Large intestine (tissue), 12 donors: ENCODE measurements at places on chromosomes 16 and 17. TPM values are rescaled to one million over a fixed set of nuclear protein-coding genes. Genes with fewer than 3 reads are reported as not detected.

GRCh38 chr16:26724189-26724588 lies 342.5 kb upstream of the C16orf82 start:
- DNase-seq = no peak

DNA sequence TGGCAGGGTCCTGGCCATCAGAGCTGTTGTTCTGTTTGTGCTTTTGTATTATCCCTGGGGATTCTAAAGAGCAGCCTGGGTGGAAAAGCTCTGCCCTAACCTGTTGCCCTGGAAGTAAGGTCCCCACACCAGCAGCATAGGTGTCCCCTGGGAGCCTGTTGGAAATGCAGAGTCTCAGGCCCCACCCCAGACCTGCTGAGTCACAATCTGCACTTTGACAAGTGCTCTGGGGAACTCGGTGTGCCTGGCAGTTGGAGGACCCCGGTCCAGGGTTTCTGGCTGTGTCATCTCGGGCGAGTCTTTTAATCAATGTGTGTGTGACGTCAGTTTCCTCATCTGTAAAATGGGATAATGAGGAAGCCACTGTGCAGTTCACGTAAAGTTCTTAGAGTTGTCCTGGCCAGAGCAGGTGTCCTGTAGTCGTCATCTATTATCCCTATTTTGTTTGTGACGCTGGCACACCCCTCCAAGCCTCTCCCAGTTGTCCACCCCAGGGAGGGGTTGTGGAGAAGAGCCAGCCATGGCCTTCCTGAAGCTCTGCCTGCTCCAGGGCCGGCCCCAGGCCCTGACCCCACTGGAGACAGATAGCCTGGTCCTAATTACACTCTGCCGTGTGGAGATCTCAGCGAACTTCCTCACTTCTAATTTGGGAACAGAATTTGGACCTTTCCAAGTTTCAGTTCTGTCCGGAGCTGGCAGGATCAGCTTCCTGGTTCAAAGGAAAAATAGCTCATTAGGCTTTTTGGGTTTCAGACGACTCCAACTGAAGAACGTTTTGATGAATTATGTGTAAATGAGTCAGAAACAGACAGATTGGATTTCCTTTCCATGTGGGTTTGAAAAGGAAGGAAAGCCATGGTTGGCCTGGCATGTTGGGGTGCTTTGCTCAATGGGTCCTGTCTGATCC lies 295.7 kb upstream of the FOXF1 start:
- DNase-seq = no peak

The TMEM88 gene
- polyA plus RNA-seq = 10.4 TPM

DNA sequence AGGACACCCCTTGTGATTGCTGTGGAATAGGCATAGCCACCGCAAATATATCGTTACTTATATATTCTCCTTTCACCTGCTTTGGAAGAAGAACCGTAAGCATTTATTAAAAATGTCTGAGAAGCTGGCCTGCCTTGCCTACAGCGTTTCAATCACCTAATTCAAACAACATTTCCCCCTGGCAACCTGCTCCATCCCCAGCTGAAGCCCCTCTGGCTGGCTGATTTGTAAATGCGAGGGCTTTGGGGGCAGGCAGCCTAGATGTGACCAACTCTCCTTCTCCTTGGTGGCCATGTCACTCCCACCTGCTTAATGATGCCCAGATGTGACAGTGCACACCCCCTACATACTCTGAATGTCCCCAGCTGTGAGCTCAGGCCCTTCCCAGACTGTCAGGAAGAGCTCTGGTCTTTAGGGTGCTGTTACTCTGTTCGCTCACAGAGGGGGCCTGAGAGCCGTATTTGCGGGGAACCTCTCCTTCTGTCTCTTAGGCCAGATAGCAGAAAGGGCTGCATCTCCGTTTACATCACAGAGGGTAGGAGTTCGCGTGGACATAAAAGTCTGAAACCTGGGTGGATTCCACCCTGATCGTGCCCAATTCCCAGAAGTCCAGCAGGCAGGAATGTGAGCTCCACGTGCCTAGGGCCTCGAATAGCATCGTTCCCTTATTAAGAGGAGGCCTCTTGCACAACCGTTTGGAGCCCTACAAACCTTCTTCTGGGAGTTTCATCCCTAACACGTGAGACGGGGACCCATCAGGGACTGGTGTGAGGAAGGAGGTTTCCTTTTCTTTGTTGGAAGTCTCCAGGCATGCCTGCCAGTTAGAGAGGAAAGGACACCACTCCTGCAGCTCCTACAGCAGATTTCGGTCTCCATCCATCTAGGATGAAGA lies 2.4 kb upstream of the SDK2 start:
- no peak for DNase-seq

- DNase-seq = no peak
Observed at GRCh38 chr17:41687828-41688640, 651 bp upstream of the EIF1 start.

The ITPRIPL2 gene
- polyA plus RNA-seq = 8.6 TPM

The PSMC3IP gene
- 8.6 TPM for polyA plus RNA-seq

DNA sequence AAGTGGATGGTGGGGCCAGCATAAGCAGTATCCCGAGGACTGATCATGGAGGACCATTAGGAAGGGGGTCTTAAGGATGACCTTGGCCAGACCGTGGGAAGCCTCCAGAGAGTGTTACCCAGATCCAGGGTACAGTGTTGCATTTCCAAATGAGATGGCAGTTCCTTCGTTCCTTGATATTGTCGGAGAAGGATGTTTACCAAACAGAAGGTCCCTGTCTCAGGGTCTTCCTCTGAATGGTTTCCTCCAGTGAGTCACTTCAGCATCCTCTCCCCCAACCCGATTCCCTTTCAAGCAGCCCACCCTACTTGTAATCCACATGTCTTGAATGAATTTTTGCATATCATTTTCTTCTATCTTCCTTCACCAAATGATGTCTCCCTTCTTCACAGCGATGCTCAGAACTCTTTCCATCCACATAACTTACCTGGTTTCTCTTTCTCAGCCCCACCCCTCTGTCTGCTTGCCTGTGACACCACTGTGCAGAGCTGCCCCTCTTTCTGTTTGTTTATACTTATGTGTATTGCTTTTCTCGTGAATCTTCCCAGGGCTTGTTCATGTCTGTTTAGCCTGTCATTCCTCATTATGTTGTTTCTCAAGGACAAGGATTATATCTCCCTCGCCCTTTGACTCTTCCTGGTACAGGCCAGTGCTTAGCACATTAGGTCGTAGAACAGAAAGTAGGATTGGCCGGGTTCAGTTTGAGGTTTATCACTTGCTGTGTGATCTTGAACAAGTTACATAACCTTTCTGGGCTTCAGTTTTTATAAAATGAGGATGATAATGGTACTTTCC lies 5.7 kb downstream of the GOSR2 start:
- DNase-seq = peak; percentile 86

- DNase-seq = no peak
Observed at GRCh38 chr17:50129353-50129727, 620 bp downstream of the SAMD14 start.

The IGFALS gene
- 8.3 TPM for polyA plus RNA-seq

The OR1F1 gene
- polyA plus RNA-seq = not detected

- peak; percentile 89 for DNase-seq
Observed at GRCh38 chr16:57299009-57299718, 14.7 kb upstream of the PLLP start.

DNA sequence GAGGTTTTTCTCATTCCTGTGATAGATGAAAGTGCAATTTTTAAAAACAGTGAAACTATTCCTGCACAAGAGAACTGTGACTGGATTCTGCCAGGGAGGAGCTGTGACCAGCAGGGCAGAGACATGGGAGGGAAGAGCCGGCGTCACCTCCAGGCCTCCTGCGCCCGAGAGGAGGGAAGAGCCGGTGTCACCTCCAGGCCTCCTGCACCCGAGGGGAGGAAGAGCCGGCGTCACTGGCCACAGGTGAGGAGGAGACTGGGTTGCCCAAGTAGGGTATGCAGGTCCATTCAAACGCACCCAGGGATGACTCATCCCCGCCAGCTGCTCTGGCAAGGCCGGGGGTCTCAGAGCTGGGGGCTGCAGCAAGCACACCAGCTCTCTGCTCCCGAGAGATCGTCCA lies 56.7 kb downstream of the METRNL start:
- DNase-seq = no peak

The ANKRD40CL gene
- polyA plus RNA-seq = 28.4 TPM

The CCL2 gene
- polyA plus RNA-seq = 34.5 TPM

The CRISPLD2 gene
- 8.8 TPM for polyA plus RNA-seq

GRCh38 chr17:28178800-28179199 lies 136.3 kb downstream of the NLK start:
- no peak for DNase-seq

- peak; percentile 100 for DNase-seq
Observed at GRCh38 chr17:76264755-76265623, at the start of gene UBALD2. Gene UBALD2, plus strand, starts transcription at chr17:76265348. Its CDS starts 158 bp downstream, at chr17:76265506.

DNA sequence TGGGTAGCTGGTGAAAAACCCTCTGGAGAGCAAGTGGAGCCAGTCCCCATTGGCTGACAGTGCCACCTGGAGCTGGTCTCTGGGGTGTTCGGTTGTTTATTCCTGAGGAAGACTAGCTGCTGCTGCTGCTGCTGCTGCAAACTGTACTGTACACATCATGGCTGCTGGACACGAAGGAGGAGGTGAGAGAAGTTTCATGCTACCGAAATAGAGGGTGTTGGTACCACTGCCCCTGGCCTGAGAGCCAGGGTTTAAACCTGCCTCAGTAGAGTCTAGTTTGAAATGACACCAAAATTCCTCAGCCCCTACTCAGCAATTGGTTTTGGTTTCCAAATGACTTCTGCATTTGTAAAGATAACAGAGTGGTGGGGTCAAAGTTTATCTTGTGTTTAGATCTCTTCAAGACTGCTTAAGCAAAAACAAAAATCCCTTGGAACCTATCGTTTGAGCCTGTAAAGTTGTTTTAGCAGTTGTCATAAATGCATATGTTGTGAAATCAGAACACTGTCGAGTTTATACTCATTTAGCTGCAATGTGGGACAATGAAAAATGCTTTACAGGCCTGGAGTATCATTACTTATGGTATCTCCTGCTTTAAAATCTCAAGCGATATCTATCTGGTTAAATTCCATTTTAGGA lies 40.8 kb downstream of the CYB5B start:
- no peak for DNase-seq

- no peak for DNase-seq
Observed at GRCh38 chr17:4087911-4088693, 54.7 kb downstream of the ZZEF1 start.

The CNTROB gene
- 30.1 TPM for polyA plus RNA-seq

The USP7 gene
- 110 TPM for polyA plus RNA-seq

The CCL8 gene
- polyA plus RNA-seq = 0.39 TPM

DNA sequence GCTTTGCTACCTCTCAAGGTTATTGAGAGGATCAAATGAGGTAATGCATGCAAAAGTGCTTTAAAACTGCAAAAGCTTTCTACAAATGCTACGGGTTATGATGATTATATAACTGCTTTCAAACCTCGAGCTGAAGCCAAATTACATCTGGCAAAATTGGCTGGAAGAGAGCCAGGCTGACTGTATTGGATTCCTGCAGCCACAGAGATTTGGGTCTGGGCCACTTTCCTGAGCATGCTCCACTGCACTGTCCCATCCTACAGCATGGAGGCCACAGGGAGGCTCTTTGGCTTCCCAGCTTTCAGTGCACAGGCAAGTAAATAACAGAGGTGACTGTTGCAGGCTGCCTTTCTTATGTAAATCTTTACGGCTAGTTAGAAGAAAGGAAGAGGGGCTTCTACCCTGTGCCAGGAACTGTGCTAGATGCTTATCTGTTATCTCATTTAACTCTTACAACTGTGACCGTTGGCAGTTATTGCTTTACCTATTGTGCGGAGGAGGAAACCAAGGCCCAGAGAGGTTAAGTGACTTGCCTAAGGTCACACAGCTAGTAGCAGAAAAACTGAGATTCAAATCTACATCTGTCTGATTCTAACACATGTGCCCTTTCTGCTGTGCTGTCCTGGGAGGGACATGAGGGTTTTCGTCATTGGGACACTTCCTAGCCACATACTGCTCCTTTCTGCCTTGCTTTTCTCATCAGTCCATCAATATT lies 121.8 kb downstream of the SPACA3 start:
- peak; percentile 11 for DNase-seq

- no peak for DNase-seq
Observed at GRCh38 chr16:67654403-67654911, 5.6 kb downstream of the ACD start.

The TGFB1I1 gene
- polyA plus RNA-seq = 38.7 TPM

DNA sequence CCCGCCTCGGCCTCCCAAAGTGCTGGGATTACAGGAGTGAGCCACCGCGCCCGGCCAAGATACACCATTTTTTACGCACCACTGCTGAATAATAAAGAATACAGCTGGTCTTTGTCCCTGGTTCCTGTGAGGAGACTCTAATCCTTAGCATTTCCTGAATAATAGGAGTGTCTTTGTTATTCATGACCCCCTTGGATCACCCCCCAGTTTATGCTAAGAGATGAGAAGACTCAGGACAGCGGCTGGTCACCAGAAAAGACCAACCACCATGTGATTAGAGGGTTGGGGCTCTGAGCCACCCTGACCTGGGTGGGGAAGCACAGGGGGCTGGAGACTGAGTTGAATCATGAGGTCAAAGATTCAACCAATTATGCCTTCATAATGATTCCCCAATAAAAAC lies 17.3 kb downstream of the PHLPP2 start:
- DNase-seq = no peak

GRCh38 chr17:67990909-67991308 lies 5.4 kb downstream of the C17orf58 start:
- DNase-seq = no peak

- DNase-seq = no peak
Observed at GRCh38 chr17:57644326-57644725, 100.8 kb downstream of the CCDC182 start.

- DNase-seq = no peak
Observed at GRCh38 chr17:79104898-79105600, 30.4 kb downstream of the ENGASE start.

GRCh38 chr17:55784666-55785065 lies 33.8 kb downstream of the PCTP start:
- DNase-seq = no peak

DNA sequence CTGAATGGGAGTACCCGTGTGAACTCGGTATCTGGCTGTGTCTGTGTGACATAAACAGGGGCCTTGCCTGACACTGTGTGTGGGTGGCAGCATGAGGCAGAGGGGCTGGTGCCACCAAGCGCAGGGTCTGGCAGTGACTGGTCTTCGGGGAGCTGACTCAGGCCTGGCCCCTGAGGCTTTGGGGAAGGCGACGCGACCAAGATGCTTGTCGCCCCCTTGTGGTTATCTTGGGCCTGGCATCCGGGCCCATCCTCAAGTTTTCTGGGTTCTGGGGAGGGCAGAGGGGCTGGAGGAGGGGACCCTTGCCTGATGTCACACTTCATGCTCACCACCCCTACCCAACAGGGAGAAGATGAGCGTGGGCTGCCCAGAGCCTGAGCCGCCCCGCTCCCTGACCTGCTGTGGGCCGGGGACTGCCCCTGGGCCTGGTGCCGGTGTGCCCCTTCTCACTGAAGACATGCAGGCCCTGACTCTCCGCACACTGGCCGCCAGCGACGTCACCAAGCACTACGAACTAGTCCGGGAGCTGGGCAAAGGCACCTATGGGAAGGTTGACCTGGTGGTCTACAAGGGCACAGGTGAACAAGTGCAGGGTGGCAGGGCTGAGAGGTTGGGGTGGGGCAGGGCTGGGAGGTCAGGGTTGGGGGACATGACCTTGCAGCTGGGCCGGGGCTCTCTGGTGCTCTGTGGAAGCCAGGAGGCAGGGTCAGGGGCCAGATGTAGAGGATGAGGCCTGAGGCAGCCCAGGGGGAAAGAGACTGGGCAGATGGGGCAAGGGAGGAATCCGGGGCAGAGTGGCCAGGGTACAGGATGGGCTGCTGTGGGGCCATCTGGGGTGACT lies 24.9 kb downstream of the SBK1 start:
- DNase-seq = no peak

- no peak for DNase-seq
Observed at GRCh38 chr17:48484850-48485249, 46.0 kb downstream of the HOXB1 start.

- DNase-seq = no peak
Observed at GRCh38 chr17:8386841-8387240, 3.8 kb upstream of the RPL26 start.

GRCh38 chr16:27156579-27156978 lies 46.7 kb upstream of the KDM8 start:
- DNase-seq = peak; percentile 43

The CES5A gene
- polyA plus RNA-seq = not detected
